Endothelial cell of umbilical vein (primary cell): ENCODE measurements at places on chromosomes 1 and 21. TPM values are rescaled to one million over a fixed set of nuclear protein-coding genes. Genes with fewer than 3 reads are reported as not detected.

Gene SPRR1B
- not detected in 2 replicates for polyA plus RNA-seq

GRCh38 chr1:32239790-32240139, 7.3 kb upstream of the FAM167B start:
- peak overlapping the region; percentile 81 for H3K4me3 ChIP-seq
- no peaks in the 10 kb centered on the region for H3K36me3 ChIP-seq
- DNase-seq = no peak
- no peaks in the 10 kb centered on the region for H3K27me3 ChIP-seq

Gene MRPL55
- polyA plus RNA-seq = 155 and 287 TPM in 2 replicates

DNA sequence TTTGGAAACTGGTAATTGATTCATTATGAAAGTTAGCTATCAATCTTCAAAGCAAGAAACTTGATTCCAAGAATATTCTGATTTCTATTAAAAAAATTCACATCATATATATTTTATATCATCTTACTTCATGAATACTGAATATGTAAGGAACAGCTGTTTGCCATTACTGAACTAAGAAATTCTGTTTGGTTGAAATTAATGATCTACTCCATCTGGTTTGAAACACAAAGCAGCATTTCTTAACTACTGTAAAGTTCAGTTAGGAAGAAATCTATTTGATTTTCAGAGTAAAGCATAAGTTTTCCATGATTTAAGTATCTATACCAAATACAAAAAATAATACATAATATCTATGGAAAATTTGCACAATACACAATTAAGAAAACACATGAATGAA, 66.0 kb upstream of the SCYL3 start:
- H3K27me3 ChIP-seq = no peaks in the 10 kb centered on the region
- no peaks in the 10 kb centered on the region for H3K4me1 ChIP-seq
- H3K27ac ChIP-seq = no peak overlapping the region
- H3K4me3 ChIP-seq = no peak overlapping the region

GRCh38 chr1:225426395-225427234, 1.2 kb downstream of the LBR start:
- no peaks in the 10 kb centered on the region for H3K27me3 ChIP-seq
- H3K4me3 ChIP-seq = peak overlapping the region; percentile 79
- peaks cover 53% of the 10 kb centered on the region for H3K4me1 ChIP-seq
- H3K36me3 ChIP-seq = no peaks in the 10 kb centered on the region
